ENCODE measurements at places on chromosomes 5 and 9.
A peak's percentile ranks its signal among the peaks of the same experiment; 100 is the strongest.

DNA sequence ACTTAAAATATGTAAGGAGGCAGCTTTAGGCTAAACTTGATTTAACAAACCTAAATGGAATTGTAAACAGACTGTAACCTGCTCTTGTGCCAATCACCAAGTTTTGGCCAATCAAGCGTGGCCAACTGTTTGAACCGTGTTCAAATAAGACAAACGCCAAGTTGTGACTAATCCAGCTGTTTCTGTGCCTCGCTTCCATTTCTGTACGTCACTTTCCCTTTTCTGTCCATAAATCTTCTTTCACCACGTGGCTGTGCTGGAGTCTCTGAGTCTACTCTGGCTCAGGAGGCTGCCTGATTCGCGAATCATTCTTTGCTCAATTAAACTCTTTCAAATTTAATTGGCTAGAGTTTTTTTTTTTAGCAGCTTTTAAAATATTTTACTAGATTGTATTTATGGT is 71.3 kb downstream of the LIX1 start:
- DNase-seq = peak; percentile 48

DNA sequence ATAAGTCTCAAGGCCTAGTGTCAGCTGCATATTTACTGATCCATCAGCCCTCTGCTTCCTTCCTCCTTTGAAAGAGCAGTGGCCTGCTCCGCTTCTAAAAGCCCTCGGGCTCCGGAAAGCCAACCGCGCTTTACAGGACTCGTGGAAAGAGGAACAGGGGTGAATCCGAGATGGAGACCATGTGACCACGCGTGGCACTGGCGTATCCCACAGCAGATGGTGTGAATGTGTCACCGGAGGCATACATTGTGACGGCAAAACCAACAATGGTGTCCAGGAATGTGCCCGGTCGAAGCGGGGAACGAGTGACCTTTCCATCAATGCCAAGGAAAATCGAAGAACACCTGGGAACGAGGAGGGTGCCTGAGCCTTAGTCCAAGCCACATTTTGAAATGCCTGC is 484.6 kb downstream of the SPATA31A7 start:
- DNase-seq = no peak

GRCh38 chr9:97908705-97909104 is 13.6 kb downstream of the TRMO start:
- DNase-seq = no peak

- peak; percentile 87 for DNase-seq
Observed at GRCh38 chr9:71769175-71770161, 1.2 kb upstream of the CEMIP2 start.

DNA sequence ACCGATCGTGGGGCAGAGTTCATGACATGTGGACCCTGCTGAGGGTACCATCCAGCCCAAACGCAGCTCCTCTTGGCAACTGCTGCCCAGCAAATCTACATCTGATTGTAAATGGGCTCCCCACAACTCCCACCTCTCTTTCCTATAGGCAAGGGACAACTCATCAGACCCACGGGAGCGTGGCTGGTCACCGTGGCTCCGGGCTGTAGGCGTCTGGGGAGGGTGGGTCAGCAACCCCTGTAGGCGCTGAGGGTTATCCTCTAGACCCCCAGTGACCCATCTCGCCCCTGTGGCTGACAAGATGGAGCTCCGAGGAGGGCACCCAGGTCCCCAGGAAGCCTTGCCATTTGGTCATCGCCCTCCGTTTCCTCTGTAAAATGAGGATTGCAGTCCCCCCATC is 122.4 kb downstream of the ZNF354C start:
- DNase-seq = no peak

DNA sequence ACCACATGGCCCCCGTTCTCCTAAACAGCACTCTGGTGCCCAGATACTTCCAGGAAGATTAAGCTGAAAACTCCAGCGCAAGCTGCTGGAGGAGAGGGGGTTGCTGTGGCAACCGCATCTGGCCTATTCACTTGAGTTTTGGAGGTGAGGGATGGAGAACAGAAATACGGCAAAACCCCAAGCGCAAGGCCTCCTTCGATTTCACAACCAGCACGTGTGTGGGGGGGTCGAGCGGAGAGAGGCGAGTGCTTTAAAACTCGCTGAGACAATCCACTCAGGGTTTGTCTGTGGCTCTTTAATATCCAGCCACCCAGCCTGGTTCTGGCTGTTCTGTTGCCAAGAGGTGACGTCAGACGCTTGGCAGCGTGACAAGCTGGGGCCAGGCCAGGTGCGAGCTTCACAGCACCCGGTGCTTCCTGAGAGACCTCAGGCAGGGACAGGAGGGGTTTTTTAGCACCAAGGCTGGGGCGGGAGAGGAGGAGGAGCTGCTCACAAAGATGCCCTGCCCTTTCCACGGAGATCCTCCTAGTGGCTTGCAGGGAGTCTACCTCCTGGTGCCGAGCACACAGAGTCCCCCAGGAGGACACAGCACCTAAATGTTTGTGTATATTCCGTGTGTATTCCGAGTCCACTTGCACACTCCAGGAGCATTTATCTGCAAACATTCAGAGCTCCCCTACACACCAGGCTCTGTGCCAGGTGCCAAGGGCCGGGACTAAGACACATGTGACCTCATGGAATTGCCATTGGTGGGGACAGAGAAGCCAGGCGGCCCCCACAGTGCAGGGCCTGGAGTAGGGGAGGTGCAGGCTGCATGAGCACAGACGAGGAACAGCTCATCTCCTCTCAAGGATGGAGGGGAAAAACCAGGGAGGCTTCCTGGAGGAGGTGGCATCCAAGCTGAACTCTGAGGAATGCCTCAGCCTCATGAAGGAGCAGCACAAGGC is 194.6 kb downstream of the OLFM1 start:
- DNase-seq = peak; percentile 96

DNA sequence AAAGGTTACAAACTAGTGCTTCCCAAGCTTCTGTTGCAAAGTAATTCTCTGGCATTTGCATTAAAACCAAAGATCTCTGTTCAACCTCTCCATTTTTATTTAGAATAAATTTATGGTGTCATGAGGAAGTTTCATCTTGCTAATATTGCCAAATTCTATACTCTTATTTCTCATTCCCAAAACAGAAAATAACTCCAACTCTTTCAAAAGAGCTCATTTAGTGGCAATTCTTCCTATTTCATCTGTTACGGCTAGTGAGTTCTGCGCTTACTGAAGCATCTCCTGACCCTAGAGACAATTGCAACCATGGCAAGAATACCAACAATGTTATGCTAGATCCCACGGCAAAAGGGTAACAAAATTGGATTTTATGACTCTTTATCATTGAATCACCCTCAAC is 97.0 kb downstream of the HINT1 start:
- DNase-seq = no peak

DNA sequence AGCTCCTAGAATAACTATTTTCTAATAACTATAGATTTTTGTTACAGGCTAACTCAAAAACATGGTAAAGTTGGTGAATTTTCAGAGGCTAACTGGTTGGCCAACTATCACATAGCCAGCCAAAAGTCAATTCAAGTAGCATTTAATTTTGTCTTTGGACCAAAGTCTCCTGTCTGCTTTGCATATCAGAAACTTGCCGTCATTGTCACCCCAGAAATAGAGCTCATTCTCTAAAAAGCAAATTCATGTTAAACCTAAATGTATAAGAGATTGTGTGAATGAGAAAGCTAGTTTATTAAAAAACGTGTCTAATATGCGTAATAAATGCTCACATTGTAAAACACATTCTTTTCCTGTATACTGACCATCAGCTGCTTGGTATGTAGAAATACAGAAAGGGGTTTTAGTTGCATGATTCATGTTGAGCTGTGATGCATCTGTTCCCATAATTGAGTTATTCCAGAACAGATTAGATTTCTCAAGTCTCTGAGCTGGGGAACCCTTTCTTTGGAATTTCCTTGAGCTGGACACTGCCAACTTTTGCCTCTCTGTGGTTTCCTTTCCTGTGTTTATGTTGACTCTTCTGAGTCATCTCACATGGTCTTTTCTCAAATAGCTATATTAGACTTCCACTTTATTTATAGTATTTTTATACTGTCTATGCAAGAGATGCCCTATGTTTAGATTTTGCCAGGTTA is 7.3 kb downstream of the SRFBP1 start:
- DNase-seq = peak; percentile 13

- no peak for DNase-seq
Observed at GRCh38 chr9:71571186-71571585, 197.1 kb downstream of the CEMIP2 start.
